ENCODE measurements at places on chromosomes 2 and 18. TPM values are rescaled to one million over a fixed set of nuclear protein-coding genes. Genes with fewer than 3 reads are reported as not detected.

The OSBPL6 gene
- total RNA-seq: 10.8 TPM

The C2orf66 gene
- total RNA-seq: 0.32 TPM

The SAG gene
- not detected for total RNA-seq

The KIAA2012 gene
- total RNA-seq: 0.74 TPM

The RPRM gene
- 4.9 TPM for total RNA-seq

The MTERF4 gene
- 98.5 TPM for total RNA-seq

The SCN7A gene
- 6.3 TPM for total RNA-seq

The GPR45 gene
- total RNA-seq: not detected

The AKAIN1 gene
- not detected for total RNA-seq

The C1QL2 gene
- 0.23 TPM for total RNA-seq
